ENCODE measurements at places on chromosomes 11 and 22.

- DNase-seq, result no peak
Observed at GRCh38 chr22:23380230-23380573, 199.9 kb downstream of the IGLL1 start.

DNA sequence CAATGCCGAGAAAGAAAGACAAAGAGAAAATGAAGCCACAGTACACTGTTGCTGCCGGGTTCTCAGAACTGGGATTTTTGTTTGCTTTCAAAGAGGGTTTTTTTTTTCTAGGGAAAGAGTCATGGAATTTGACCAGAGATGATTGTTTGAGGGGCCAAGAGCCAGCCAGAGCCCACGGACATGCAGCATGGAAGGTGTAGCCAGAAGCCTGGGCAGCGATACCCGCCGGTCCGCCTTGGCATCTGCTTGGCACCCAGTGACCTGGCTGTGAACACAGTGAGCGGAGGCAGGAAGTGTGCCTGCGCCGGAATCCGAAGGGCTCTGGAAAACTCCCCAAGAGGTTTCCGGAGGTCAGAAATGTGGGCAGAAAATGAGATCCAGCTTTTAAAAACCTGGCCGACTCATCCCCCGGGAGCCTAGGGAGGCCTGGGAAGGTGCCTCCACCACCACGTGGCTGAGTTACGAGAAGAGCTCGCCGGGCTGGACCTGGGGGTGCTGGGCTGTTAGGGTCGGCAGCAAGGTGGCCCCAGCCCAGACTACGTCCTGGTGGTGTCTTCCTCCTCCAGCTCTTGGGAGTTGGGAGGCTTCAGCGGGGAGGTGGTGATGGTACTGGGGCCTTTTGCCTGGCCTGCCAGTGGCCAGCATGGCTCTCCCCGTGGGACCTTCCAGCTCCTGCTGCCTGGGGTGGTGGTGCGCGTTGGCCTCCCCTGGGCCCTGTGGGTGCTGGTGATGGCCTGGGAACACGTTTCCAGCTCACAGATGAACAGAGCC lies 61.6 kb upstream of the PPARA start:
- DNase-seq, result no peak

GRCh38 chr22:30566125-30566524 lies 8.3 kb downstream of the GAL3ST1 start:
- DNase-seq, result no peak

DNA sequence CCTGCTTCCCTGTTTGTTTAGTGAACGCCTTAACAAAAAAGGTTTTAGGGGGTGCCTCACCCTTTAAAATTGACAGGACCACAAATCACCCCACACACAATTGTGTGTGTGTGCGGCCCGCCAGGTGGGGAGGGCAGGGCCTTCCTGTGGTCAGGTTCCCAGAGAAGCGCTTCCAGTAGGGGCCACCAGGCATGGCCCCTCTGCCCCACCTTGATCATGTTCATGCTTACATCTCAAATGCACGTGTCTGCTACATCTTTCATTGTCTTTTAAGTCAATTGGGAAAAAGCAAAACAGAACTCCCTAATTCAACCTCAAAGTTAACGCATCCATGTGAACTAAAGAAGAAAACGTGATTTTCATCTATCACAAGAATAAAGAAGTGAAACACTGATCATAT lies 1335.3 kb downstream of the TBC1D22A start:
- no peak for DNase-seq

GRCh38 chr22:23086787-23087186 lies 16.5 kb downstream of the GNAZ start:
- no peak for DNase-seq

DNA sequence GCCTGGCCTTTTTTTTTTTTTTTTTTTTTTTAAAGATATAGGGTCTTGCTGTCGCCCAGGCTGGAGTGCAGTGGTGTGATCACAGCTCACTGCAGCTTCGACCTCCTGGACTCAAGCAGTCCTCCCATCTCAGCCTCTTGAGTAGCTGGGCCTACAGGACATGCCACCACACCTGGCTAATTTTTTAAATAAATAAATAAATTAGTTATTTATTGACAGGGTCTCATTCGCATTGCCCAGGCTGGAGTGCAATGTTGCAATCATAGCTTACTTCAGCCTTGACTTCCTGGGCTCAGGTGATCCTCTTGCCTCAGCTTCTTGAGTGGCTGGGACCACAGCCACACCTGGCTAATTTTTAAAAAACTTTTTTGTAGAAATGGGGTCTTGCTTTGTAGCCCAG lies 10.5 kb downstream of the AP2A2 start:
- no peak for DNase-seq

- DNase-seq, result no peak
Observed at GRCh38 chr11:69637941-69638871, 2.8 kb upstream of the CCND1 start.

DNA sequence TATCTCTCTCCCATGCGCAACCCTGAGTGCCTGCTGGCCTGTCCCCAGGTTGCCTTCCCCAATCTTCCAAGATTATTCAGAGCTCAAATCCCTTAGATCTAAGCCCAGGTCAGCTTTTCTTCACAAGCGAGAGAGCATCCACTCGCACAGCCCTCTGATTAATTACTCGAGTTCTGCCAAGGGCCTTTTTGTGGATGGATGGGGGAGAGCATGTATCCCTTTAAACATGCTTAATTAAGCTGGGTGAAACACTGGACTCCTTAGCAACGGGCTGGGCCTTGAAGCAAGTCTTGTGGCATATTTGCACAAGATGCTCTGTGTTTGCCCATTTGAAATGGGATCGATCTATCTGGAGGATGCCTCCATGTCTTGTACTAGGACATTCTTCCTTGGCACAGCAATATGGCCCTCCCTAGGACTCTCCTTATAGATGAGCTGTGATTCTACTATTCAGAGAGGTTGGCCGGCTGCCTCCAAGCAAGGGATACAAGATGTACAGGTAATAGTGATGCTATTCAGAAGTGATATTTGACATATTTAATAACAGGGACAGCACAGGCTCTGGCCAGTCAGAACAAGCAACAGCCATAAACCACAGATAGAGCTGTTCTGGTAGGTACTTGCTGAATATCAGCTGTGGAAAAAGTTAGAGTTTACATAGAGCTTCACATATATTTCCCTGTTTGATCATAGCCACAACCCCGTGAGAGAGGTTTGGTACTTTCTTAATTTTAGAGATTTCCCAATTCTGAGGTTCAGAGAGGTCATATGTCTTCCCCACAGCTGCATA lies 125.6 kb downstream of the CSNK2A3 start:
- no peak for DNase-seq

DNA sequence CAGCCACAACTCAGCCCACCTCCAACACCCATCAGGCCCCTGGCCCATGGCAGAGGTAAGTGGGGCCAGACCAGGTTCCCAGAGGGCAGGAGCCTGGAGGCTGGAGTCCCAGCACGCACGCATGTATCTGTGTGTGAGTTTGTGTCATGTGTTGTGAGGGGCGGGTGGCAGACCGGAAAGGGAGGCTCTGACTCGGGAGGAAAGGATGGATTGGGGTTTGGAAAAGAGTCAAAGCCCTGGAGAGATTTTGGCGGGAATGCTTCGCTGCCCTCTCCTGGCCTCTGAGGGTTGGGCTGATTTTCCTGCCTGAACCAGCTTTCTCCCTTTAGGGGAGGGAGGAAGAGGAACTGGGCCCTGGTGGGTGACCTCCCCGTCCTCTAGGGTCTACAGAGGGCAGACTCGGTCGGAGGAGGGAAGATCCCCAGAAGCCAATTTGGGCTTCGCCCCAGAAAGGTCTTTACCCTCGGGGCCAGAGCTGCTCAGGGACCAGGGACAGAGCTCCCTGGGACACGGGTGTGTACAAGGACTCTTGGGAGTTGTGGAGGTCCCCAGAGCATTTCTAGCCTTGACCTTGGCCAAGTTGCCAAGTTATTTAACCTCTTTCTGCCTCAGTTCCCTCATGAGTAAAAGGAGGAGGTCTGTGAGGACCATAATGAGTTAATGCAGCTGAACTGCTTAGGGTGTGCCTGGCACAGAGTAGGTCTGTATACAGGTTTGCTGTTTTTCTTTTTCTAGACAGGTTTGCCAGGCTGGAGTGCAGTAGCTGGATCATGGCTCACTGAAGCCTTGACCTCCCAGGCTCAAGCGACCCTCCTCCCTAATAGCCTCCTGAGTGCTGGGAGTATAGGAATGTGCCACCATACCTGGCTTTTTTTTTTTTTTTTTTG lies 6.9 kb downstream of the C11orf68 start:
- DNase-seq, result no peak

- DNase-seq, result no peak
Observed at GRCh38 chr11:1673446-1674172, 23.4 kb upstream of the KRTAP5-6 start.

DNA sequence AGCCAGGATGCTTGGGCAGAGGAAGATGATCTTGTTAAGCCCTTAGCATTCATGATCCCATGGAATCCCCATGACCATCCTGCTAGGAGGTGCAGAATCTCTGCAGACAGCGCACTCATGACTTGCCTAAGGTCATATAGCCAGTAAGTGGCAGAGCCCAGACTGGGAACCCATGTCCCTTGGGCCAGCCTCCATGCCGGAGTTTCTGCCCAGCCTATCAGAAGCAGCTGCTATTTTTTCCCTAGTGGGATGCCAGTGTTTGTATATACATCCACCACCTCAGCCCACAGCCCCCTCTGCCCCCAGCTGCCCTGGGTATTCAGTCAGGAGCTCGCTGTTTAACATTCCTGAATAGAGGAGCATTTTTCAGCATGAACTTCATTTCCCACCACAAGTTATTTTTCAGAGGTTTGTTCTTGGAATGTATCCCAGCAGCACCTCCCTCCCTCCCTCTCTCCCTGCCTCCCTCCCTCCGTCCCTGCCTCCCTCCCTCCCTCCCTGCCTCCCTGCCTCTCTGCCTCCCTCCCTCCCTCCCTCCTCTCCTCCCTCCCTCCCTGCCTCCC lies 34.4 kb upstream of the SUSD2 start:
- DNase-seq, result no peak

GRCh38 chr22:50209893-50210292 lies 9.1 kb downstream of the SELENOO start:
- peak; percentile 77 for DNase-seq

DNA sequence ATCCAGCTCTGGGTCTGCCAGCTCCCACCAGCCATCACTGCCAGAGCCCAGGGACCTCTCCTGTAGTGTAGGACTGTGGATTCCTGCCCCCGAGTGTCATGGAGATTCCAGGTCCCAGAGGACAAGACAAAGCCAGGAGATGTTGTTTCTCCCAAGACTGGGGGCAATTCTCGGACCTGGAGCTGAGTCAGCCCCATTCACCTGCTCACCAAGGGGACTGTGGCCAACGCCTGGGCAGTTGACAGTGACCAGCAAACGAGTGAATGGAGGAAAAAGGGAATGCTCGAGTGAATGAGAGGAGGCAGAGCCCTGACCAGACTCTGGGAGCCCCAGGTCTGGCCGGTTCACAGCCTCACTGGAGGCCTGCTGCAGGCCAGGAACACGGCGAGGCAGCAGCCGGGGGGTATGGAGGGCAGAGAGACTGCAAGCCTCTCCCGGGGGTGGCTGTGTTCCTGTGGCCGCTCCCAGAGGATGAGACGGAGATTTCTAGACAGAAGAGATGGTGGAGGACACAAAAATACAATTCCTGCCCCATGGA lies 61.3 kb upstream of the PRR5 start:
- DNase-seq, result no peak

- peak; percentile 72 for DNase-seq
Observed at GRCh38 chr22:35539910-35540594, 579 bp upstream of the RASD2 start.

GRCh38 chr22:50139843-50140415 lies 30.6 kb upstream of the PANX2 start:
- no peak for DNase-seq

DNA sequence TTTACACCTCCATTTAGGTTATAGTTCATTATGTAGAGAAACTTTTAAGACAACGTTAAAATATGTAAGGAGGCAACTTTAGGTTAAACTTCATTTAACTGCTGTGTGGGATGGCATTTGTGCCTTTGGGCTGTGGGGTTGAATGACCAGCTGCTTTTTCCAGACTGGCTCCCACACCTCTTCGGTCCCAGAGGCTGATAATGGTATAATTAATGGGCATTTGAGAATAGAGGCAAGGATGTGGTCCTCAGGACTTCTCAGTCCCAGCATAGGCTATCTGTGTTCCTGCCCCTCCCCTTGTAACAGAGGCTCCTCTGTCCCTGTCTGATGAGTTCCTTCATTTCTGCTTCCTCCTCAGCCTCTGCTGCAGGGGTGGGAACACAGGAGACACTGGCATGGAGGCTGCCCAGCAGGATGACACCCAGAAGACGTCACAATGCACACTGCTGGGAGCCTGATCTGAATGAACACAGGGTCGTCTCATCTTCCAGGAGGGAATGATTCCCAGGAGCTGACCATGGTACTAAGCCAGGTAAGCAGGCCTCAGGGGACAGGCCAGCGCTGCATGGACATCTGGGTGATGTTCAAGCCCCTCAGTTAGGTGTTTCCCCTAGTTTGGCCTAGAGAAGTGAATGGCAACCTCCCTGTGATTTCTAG lies 17.1 kb upstream of the GNAZ start:
- no peak for DNase-seq

DNA sequence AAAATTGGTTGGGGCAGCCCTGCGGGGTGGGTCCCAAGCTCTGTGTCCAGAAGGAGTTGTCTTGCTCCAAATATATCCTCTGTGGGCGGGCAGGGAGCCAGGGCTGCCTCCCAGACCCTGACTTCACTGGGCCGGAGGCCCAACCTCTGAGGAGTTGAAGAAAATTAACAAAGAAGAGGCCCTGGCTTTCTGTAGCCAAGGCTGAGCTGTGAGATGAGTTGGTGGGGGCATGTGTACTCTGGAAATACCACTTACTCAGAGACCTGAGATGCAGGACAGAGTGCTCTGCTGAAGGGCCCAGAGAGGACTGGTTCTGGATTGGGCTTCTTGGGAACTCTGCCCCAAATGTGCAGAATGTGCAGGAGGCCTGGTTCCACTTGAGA lies 96.3 kb downstream of the SWAP70 start:
- DNase-seq, result no peak

- DNase-seq, result no peak
Observed at GRCh38 chr11:129247135-129247534, 55.0 kb upstream of the ARHGAP32 start.

DNA sequence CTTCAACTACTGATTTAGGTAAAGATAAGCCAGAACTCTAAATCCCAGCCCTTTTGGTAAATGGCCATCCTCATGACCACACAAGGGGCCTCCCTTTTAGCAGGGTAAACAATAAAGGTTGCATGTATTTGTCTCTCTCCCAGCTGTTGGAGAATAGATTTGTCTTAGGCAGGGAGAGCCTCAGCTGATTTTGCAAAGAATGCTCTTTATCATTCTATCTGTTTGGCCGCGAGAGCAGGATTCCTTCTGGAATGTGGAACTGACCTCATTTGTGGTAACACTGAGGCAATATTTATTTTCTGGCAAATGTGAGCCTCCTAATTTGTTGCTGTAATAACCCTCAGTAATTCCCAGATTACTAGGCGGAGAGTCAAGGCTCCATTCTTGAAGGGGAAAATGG lies 15.3 kb downstream of the PTS start:
- DNase-seq, result no peak

DNA sequence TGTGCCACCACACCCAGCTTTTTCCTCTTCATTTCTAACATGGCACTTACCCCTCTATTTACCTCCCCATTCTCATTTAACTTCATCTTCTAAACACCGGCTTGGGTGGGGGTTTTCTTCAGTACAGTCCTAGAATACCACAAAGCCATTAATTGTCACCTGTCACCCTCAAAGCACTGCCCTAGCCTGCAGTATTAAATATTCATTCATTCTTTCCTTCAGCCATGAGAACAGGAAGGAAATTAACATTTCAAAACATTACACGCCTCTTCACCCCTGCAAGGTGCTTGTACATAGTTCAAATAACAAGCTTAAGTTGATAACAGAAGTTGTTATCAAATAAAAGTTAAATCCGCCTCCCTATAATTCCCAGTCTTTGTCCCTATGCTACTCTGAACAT lies 10.7 kb upstream of the VPS37C start:
- DNase-seq, result no peak

All from CD4-positive, alpha-beta T cell treated with Interleukin-10 for 1 hour (primary cell).